Spinal cord (tissue), 10 donors: ENCODE measurements at places on chromosomes 2 and 18. TPM values are rescaled to one million over a fixed set of nuclear protein-coding genes. Genes with fewer than 3 reads are reported as not detected.

- H3K36me3 ChIP-seq, result peaks cover 9% of the 10 kb centered on the region
- no peak for DNase-seq
- H3K4me1 ChIP-seq, result no peaks in the 10 kb centered on the region
- H3K27ac ChIP-seq, result no peak overlapping the region
- H3K4me3 ChIP-seq, result no peak overlapping the region
Measured at GRCh38 chr2:101841679-101842327, 144.3 kb downstream of the MAP4K4 start.

GRCh38 chr2:130824492-130825061 is 12.1 kb upstream of the ARHGEF4 start:
- no peak overlapping the region for H3K4me3 ChIP-seq
- peak; percentile 68 for DNase-seq
- peak overlapping the region; percentile 79 for H3K27ac ChIP-seq

GRCh38 chr2:37604716-37605115 is 66.7 kb downstream of the CDC42EP3 start:
- H3K36me3 ChIP-seq, result no peaks in the 10 kb centered on the region
- no peaks in the 10 kb centered on the region for H3K27me3 ChIP-seq
- H3K4me3 ChIP-seq, result no peak overlapping the region
- no peak overlapping the region for H3K27ac ChIP-seq

The ITGAV gene
- total RNA-seq, result 146 TPM

GRCh38 chr2:74886811-74887210 is 52.9 kb downstream of the HK2 start:
- H3K36me3 ChIP-seq, result peaks cover 15% of the 10 kb centered on the region
- no peak for DNase-seq
- H3K27ac ChIP-seq, result no peak overlapping the region
- H3K4me3 ChIP-seq, result no peak overlapping the region
- H3K27me3 ChIP-seq, result no peaks in the 10 kb centered on the region

The WDCP gene
- 14.7 TPM for total RNA-seq
